ENCODE measurements at places on chromosomes 7 and 10.

DNA sequence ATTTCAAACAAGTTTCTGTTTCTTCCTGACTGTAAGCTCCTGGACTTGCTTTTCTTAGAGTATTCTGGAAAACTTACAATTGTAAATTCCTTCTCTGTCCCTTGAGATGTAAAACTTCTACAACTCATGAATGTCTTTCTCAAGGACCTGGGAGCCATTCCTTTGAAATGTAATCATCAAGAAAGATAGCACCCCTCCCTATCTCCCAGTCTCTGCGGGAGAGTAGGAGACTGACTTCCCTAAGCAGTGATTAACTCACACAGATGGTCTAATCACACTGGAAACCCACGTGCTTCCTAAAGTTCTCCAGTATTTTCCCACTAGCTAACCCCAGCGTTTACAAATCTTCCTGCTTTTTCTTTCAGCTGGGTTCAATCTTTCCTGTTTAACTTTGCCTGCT is 549.4 kb downstream of the SORCS1 start:
- DNase-seq: no peak

- DNase-seq: no peak
These were observed 22.7 kb upstream of the AASS start for GRCh38 chr7:122166740-122167139.

DNA sequence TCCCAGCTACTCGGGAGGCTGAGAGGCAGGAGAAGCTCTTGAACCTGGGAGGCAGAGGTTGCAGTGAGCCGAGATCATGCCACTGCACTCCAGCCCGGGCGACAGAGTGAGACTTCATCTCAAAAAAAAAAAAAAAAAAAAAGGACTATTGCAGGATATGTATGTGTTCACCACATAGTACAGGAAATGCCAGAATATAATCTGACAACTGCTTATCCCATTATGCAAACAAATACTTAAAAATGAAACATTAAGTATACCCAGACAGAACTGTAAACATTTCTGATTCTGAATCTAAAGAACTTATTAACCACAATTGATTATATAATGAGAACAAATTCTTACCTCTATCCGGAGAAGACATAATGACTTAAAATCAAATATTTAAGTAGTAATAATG is 18.7 kb downstream of the DKK1 start:
- DNase-seq: no peak

- no peak for DNase-seq
These were observed 14.8 kb downstream of the TLX1 start for GRCh38 chr10:101145750-101146391.

DNA sequence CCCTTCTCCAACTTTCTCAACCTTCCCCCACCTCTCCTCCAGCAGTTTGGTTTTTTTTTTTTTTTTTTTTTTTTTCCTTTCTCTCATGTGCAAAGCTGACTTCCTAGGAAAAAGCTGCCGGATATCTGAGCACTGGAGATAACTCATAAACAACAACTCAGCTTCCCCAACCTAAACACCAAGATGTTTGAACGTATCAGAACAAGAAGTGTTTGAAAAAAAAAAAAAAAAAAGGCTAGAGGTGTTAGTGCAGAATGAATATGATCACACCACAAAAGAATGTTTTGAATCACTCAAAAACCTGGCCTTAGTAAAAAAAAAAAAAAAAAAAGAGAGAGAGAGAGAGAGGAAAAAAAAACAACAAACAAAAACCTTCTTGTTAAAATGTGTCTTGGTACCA is 11.2 kb downstream of the GATA3 start:
- DNase-seq: no peak

DNA sequence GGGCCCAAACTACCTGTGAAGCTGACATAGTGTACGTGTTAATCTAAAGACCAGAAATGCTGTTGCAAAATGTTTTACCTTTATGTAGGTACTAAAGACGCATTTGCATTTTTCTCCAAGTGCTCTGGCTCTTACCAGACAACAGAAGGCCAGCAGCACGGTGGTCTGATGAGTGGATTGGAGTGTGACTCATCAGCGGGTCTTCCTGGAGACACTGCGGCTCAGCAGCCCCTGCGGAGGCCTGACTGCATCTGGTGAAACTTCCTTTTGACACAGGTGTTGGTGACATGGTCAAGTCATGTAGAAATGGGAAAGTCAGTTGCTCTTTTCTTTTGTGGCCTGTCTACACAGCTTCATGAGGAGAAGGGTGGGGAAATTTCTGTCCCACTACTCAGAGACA is 723.6 kb downstream of the INHBA start:
- DNase-seq: no peak

GRCh38 chr10:112314822-112315474 is 31.7 kb downstream of the TECTB start:
- peak; percentile 51 for DNase-seq

GRCh38 chr7:28483112-28483511 is 70.8 kb downstream of the CREB5 start:
- DNase-seq: no peak

GRCh38 chr10:5547931-5548660 is 23.3 kb downstream of the CALML3 start:
- DNase-seq: no peak

- DNase-seq: no peak
These were observed 23.0 kb upstream of the ZNF488 start for GRCh38 chr10:47406870-47407691.

- DNase-seq: no peak
These were observed 96.2 kb downstream of the NPTX2 start for GRCh38 chr7:98713165-98713810.

- no peak for DNase-seq
These were observed 75.9 kb downstream of the HIPK2 start for GRCh38 chr7:139701908-139702307.

DNA sequence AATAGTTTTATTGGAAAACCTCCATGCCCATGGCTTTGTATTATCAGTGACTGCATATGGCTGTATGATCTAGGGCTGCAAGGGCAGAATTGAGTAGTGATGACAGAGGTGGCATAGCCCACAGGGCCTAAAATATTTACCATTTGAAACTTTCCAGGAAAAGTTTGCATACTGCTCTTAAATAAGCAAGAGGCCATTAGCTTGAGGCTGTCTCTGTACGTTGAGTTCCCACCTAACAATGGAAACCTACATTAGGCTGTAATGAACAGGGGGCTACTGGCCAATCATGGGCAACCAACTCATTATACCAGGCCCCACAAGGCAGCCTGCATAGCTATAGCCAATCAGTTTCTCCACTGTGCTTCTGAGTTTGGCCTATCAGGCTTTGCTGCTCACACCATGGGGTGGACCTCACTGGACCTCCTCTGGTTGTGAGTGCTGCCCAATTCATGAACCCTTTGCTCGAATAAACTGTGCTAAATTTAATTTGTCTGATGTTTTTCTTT is 673 bp upstream of the ST8SIA6 start:
- no peak for DNase-seq

GRCh38 chr10:77909021-77909748 is 17.4 kb downstream of the DLG5 start:
- DNase-seq: no peak

GRCh38 chr7:32564542-32564941 is 69.3 kb downstream of the AVL9 start:
- DNase-seq: no peak

- no peak for DNase-seq
These were observed 133.8 kb upstream of the AGR3 start for GRCh38 chr7:17015598-17016031.

DNA sequence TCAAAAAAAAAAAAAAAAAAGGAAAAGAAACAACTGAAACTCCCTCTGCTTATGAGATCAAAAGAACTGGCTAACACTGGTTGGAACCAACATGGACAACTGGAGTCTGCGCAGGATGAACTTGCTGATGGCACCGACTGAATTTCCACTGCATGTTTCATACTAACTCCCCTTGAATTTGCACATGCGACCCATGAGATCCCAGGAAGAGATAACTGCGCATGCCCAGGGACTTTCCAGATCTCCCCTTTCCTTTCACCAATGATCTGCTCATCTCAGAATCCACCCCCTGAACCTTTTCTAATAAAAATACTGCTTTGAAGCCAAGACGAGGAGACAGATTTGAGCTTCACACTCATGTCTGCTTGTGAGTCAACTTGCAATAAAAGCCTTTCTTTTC is 20.7 kb downstream of the LBX1 start:
- DNase-seq: no peak
